Bone marrow (tissue), 2 donors: ENCODE measurements at places on chromosomes 6 and 20.
A peak's percentile ranks its signal among the peaks of the same experiment; 100 is the strongest.

GRCh38 chr6:125354649-125355048, 52.9 kb upstream of the HDDC2 start:
- no peak for DNase-seq

DNA sequence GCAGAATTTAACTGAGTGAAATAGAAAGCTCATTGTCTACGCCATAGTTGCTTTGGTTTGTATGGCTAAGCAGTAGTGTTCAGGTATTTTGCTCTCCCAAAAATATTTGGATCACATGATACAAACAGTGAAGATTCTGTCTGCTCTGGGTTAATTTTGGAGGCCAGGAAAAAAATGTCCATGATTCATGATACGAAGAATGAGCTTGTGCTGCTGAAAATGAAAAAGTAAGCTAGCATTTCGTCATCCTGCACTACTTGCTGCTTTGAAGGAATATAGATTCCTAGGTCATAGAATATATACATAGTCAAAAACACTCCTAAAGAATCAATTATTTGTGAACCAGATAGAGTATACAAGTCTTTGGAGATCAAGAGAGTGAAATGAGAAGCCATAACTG, 8.3 kb downstream of the WRNIP1 start:
- DNase-seq, result no peak

DNA sequence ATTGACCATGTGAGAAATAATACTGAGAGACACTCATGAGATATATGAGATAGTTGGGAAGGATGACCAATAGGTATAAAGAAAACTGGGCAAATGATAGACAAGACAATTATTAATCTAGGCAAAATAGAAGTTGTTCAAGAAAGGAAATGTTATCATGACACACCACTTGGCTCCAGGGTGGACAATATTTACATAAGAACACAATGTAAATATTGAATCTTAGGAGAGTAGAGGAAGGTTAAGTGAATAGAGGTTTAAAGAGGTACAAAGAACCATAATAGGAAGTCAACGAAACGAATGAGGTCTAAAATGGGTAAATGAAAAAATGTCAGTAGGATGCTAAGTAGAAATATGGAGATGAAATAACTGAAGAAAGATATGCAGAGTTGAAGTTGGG, 126.5 kb downstream of the MBOAT1 start:
- no peak for DNase-seq

- no peak for DNase-seq
Observed at GRCh38 chr20:36307412-36308325, 1.5 kb downstream of the DLGAP4 start.

- no peak for DNase-seq
Observed at GRCh38 chr6:13453771-13454251, 33.6 kb downstream of the GFOD1 start.

- no peak for DNase-seq
Observed at GRCh38 chr6:157550114-157550989, 169.4 kb downstream of the ZDHHC14 start.

DNA sequence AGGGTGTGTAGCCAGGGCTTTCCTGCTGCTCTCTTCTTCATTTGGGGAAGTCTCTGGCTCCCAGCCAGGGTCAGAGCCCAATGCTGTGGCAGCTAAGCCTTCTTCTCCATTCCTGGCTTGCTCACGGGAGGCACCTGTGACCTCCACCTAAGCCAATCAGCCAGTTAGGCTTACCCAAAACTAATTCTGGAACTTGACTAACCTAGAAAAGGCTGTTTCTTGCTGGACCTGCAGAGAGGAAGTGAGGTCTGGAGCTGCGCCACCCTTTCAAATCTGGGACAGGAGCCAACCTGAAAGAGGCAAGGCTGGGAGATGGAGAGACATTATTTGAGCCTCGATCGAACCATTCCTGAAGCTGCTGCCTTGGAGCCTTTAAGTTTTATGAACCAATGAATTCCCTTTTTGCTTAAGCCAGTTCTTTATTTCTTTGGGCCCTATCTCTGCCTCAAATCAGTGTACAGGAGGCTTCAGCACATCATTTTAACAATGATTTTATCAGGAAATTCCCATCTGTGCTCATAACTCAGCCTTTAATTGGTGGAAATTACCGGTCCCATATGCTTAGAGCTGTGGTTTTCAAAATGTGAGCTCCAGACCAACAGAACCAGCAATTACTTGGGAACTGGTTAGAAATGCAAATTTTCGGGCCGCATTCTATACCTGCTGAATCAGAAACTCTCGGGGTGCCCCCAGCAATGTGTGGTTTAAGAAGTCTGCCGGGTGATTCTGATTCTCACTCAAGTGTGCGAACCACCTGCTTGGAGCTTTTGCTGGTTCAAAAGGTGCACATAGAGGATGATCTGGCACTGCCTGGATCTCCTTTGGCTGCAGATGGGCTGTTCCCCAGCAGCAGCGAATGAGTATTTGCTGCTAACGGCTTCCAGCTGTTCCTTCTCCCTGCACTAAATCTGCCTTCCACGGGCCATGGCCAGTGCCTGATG, 97.4 kb upstream of the RNF24 start:
- no peak for DNase-seq

GRCh38 chr6:46333481-46333880, 157.8 kb downstream of the RCAN2 start:
- DNase-seq, result no peak

GRCh38 chr6:6323352-6323751, 2.9 kb upstream of the F13A1 start:
- DNase-seq, result no peak

DNA sequence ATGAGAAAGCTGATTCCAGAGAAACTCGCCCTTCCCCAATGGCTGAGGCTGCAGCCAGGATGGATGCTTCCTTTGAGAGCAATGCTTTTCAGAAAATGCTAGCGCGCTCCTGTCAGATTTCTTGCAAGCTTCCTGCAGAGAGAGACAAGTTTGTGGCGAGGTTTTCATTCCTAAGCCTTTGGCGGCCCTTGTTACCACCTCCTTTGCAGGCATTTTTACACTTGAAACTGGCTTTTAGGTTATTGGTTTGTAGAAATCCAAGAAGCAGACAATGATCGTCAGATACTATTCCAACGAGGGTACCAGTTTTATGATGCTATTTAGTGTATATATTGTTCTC, 1.1 kb downstream of the FNDC1 start:
- DNase-seq, result no peak

GRCh38 chr6:108942556-108943492, 94.6 kb downstream of the ARMC2 start:
- peak; percentile 42 for DNase-seq

- no peak for DNase-seq
Observed at GRCh38 chr6:91081452-91082067, 494.7 kb upstream of the MAP3K7 start.
